ENCODE measurements at places on chromosomes 6 and 20. TPM values are rescaled to one million over a fixed set of nuclear protein-coding genes. Genes with fewer than 3 reads are reported as not detected.

CCDC167 gene
- 60.4 TPM for total RNA-seq

GRCh38 chr6:19279273-19279684 lies 557.9 kb upstream of the ID4 start:
- DNase-seq = no peak

DNA sequence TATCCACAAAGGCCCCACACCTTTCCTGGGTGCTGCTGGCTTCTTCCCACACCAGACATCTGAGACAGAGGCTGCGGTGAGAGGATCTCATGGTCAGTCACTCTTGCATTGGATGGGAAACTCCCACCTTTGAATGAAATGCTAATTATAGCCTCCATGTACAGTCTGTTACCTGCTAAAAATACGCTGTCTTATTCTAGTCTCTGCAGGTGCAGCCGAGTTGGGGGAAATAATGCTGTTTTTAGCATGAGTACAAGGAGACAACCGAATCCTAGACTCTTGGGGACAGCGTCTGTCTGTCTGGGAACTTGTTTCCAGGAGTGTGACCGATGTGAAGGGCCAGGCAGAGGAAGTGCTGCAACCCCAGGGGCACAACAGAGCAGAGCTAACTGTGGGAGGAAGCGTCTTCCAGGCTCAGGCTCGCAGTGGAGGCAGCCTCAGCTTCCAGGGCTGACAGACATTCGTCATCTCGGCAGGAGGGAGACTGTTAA lies 286.2 kb downstream of the PREX1 start:
- no peak for DNase-seq

PI16 gene
- total RNA-seq = 1.1 TPM

NKX2-4 gene
- total RNA-seq = not detected

GRCh38 chr6:71279321-71279720 lies 9.3 kb upstream of the OGFRL1 start:
- DNase-seq = no peak

BCAS1 gene
- 0.17 TPM for total RNA-seq

TTK gene
- 37.2 TPM for total RNA-seq

GRCh38 chr20:56439771-56440291 lies 27.8 kb downstream of the CASS4 start:
- DNase-seq = peak; percentile 41

- no peak for DNase-seq
These were observed 265.9 kb upstream of the CDYL start for GRCh38 chr6:4510317-4510716.

DNA sequence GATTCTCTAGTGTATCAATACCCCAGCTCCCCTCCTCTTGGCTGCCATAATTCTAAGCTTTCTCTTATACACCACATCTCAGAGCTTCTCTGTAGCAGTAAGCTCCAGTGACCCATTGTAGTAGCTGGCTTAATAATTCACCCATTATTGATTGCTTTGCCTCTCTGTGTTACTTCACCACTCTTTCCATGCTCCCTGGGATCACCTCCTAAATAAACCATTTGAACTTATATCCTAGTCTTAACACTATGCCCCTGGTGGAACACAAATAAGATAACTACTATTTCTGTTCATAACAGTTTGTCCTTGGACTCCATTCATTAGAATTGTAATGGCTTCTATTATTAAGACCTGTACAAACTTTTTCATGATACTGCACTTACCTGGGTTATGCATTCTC lies 758.9 kb downstream of the KIF16B start:
- DNase-seq = no peak

GRCh38 chr6:21039926-21040325 lies 505.7 kb downstream of the CDKAL1 start:
- DNase-seq = no peak

WASF1 gene
- total RNA-seq = 2.6 TPM

DNA sequence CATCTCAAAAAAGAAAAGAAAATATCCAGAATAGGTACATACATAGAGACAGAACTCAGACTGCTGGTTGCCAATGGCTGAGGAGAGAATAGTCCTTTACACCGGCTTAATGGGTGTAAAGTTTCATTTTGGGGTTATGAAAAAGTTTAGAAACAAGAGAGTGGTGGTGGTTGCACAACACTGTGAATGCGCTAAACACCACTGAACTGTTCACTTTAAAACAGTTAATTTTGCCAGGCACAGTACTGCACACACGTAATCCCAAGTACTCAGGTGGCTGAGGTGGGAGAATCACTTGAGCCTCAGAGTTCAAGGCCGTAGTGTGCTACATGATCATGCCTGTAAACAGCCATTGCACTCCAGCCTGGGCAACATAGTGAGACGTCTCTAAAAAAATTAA lies 7.6 kb downstream of the ILRUN start:
- DNase-seq = no peak

GRCh38 chr6:81838724-81839426 lies 86.4 kb upstream of the TENT5A start:
- no peak for DNase-seq

- DNase-seq = no peak
These were observed 8.7 kb downstream of the TAF4 start for GRCh38 chr20:62056975-62057374.

DNA sequence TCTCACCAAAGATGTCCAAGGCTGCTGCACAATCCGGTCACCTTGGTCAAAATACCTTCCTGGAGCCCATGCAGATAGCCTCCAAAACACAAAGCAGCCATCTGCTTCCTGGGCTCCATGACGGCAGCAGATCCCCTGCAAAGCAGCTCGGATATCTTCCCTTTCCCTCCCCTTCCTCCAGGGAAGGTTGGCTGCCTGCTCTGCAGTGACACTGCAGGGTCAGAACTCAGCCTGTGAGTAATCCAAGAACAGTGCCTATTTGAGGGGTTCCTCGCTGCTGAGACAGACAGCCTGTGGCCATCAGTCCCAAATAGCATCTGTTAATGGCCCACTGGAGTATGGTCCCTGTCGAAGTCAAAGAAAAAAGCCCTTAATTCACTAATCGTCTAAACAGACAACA lies 270.8 kb downstream of the PREX1 start:
- DNase-seq = no peak

- no peak for DNase-seq
These were observed 23.0 kb downstream of the CEBPB start for GRCh38 chr20:50213531-50214106.

PHACTR3 gene
- not detected for total RNA-seq

TMEM74B gene
- 1.3 TPM for total RNA-seq

- no peak for DNase-seq
These were observed 59.5 kb upstream of the TGM3 start for GRCh38 chr20:2236256-2236655.

RIMS4 gene
- not detected for total RNA-seq

DNA sequence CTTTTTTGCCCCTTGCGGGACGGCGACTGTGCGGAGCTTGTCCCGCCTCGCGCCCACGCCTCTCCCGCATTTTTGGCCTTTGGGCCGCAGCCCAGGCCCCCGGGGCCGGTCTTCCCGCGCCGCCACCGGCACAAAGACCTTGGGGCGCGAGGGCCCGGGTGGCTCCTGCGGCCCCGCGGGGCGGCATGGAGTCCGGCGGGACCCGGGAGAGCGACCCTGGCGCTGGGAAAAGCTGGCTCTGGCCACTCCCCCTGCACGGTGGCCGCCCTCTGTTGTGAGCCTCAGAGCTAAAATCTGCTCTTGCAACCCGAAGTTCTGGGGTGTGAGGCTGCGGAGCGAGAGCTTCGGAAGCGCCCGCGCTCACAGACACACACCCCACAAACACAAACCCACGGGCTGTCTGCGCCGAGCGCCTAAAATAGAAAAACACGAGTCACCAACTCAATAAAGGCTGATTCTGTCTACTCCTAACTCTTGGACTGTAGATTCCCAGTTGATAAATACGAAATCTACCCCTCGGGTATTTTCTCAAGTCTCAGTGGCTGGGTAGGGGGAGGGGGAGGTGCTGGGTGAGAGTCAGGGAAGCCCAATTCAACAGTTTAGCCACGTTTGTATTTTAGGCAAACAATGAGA lies 496 bp upstream of the BEND3 start:
- peak; percentile 41 for DNase-seq

CALHM5 gene
- total RNA-seq = not detected

PROKR2 gene
- total RNA-seq = not detected

Data from activated CD4-positive, alpha-beta memory T cell treated with anti-CD3 and anti-CD28 coated beads for 36 hours (primary cell).